ENCODE measurements at places on chromosomes 3 and 15. TPM values are rescaled to one million over a fixed set of nuclear protein-coding genes. Genes with fewer than 3 reads are reported as not detected.

The TIMP4 gene
- 0.56 TPM for total RNA-seq

The PPCDC gene
- 13.3 TPM for total RNA-seq

The CA12 gene
- 33.7 TPM for total RNA-seq

The GABRB3 gene
- total RNA-seq, result 0.54 TPM

The NAALADL2 gene
- total RNA-seq, result 19.2 TPM

Data from IMR-90 (cell line).